ENCODE measurements at places on chromosomes 16 and 17.

DNA sequence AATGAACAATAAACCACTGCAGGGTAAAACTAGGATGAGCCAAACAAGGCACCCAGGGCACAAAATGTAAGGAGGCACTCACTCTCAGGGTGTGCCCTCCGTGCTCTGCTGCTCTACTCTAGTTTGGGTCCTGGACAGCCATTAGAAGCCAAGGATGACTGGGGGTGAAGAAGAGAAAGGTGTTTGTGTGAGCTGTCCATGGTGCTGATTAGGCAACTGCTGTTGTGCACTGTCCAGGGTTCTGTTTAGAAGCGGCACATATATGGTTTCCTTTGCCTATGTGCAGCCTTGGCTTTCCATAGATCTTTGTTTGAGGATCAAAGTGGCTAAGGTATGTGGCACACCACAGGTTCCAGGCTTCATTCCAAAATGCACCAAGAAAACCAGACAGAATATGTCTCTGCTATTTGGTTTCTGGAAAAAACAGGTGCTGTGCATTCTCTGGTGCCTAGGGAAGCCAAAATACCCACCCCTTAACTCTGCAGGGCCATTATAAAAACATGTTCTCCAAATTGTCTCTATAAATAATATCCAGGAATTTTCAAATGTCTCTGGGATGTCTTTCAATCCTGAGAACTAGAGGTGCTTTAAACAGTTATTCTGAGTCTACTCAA lies 123.5 kb downstream of the CBLN1 start:
- DNase-seq, result no peak

DNA sequence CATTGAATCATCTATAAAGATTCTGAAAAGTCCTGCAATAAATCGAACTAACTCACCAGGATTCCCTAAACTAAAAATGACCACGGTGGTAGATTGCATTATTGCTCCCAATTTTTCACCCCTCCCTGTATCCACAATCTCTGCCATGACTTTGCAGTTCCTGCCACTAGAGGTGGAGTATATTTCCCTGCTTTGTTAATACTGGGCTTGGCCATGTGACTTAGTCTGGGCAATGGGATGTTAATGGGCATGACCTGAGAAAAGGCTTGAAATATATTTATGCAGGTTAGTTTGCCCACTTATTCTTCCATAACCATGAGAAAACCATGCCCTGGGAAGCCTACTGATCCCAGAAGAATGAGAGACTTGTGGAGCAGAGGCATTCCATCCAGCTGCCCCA lies 59.1 kb downstream of the NOG start:
- no peak for DNase-seq

- DNase-seq, result no peak
Measured at GRCh38 chr16:88976366-88977017, 515 bp downstream of the CBFA2T3 start.

DNA sequence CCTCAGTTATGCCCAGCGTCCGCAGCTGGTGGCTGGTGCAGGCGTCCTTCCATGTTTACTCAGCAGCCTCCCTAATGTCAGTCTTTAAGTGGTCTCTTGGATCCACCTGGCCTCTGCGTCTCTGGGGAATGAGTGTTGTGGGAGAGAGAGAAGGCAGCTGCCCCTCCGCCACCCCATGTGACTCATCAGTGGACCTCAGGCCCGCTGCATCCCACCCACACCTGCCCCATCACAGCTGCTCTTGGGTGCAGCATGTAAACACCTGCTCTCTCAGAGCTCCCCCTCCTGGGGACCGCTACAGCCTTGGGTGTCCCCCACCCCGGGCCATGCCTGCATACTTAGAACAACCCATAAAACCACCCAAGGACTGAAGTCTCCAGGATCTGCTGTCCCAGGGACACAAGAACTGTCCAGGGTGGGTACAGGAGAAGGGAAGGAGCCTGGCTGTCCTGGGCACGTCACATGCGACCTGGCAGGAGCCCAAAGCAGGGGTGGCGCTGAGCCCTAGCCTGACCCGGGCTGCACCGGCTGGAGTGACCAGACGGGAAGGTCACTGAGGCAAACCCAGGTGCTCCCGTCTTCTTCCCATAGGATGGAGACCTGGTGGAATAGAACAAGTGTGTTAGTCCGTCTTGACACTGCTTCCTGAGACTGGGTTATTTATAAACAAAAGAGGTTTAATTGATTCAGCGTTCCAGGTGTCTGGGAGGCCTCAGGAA lies 4.2 kb downstream of the C16orf90 start:
- no peak for DNase-seq

DNA sequence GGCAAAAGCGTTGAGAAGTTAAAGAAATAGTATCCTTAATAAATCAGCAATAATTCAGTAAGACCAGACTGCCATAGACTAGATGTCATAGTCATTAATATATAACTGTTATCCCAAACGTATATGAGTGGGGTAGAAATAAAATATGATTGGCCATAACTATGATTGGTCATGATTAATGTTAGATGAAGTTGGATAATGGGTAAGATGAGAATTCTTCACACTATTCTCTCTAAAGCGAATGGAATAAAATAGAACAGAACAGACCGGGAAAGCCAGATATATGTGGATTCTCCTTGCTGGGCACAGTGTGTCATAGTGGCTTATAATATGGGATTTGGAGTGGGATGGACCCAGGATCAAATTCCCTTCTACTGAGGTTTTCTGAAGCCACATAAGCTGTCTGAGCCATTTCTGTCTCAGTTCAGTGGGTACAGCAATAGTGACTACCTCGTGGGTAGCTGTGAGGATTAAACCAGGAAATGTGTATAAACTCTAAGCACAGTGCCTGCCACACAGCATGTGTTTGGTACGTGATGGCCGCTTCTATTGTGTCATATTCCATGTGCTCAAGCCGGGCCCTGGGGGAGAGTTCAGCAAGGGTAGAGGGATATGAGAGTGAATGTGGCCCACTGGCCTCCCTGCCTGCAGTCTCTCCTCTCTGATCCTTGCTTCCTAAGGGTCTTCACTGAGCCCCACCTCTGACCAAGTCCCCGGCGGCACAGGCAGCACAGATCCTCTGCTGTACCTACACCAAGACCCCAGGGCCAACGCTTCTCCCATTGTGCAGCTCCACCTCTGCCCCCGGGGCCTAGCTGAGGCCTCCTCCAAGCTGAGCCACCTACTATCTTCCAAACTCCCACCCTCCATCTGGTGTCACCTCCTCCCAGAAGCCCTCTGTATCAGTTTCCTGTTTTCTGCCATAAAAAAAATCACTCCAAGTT lies 3.7 kb downstream of the CETP start:
- no peak for DNase-seq

DNA sequence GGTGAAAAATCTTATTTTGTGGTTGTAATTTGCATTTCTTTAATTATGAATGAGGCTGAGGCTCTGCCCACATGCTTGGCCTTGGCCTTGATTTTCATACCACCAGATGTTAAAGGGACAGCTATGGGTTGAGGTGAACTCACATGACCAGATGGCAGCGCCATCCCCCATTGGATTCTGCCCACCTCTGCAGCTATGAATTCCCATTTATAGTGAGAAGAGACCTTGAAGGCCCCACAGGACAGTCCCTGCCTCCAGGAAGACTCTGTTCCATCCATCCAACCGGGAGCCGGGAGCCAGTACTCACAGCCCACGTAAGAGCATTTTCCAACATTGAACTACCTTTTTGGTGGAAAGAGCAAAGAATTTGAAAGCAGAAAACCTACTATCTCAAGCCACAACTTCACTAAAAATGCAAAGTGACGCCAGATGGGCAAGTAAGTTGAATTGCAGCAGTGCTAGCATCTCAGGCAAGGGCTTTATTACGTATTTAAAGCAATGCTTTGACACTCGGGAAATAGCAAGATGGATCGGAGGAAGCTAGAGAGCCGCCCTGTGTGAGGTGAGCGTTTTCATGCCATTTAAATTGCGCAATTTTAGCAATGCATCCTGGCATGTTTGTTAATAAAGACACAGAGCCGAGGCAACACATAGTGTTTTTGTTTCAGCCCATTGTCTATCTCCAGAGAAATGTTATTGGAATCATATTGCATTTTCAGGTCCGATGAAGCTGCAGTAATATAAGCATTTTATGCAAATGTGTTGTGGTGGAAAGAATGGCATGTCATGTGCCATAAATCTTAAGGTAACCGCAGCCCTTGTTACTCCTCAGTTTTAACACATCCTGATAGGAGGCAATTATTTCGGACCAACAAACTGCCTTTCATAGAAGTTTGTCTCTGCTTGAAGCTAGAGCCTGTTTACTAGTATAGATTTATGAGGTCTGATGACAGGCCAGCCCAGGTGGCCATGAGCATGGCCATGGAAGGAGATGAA lies 273.4 kb upstream of the TNRC6C start:
- DNase-seq, result no peak

DNA sequence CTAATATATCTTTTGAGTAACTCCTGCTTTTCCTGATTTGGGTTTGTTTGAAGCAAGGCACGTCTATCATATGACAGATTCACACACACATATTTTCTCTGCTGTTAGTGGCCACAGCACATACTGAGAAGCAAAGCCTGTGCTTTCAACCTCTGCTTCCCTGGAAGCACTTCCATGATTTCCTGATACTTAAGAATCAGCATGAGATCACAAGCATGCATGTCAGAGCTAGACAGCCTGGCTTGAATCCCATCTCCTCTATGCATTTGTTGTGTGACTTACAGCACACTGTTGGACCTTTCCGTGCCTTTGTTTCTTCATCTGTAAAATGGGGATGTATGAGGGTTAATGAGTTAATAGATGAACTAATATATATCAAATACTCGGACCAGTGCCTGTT lies 151.1 kb upstream of the NOL11 start:
- DNase-seq, result no peak

DNA sequence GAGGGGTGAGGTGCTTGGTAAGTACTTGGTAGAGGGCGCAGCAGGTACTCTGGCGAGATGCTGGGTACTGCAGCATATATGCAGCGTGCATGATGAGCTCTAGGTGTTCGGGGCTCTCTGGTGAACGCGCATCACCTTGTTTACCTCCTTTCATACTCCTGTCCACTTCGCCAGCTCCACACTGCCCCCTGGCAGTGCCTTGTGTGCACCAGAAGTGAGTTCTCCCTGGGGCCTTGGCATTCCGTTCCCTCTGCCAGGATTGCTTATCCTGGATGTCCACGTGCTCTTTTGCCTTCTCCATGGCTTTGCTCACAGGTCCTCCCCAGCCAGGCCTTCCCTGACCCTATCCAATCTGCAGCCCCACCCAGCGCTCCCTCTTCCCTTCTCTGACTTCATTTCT lies 154.2 kb downstream of the MRM1 start:
- no peak for DNase-seq

GRCh38 chr17:33964344-33964979 lies 290.6 kb upstream of the CCL2 start:
- DNase-seq, result peak; percentile 38

DNA sequence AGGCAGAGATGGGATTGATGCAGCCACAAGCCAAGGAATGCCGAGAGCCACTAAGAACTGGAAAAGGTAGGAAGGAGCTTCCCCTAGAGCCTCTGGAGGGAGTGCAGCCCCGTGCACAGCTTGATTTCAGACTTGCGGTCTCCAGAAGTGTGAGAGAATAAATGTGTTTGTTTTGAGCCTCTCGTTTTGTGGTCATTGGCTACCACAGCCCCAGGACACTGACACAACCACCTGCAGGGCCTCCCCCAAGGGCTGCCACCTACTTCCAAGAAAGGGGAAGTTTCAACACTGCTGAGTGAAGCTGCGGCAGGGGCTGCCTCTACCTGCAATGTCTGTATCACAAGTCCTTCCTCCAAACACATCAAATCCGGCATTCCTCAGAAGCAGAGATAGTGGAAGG lies 346.9 kb downstream of the C16orf95 start:
- DNase-seq, result no peak

GRCh38 chr17:34347063-34347462 lies 9.2 kb upstream of the CCL13 start:
- DNase-seq, result no peak

DNA sequence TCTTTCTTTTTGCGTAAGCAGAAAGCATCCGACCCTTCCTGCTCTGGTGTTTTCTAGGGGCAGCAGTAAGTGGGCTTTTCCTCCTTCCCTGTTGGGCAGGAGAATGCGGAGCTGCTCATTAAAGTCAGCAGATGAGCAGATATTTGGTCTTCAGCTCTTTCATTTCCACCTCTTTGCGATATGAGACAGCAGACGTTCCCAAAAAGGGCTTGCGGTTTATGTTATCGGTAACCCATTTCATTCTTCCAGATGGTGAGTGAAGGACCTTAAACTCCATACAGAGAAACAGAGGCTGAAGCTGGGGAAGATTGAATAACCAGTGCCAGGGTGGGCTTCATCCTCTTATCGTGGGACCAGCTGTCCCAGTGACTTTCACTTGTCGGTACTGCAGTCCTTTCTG lies 40.7 kb downstream of the KSR1 start:
- no peak for DNase-seq

GRCh38 chr17:48378238-48378637 lies 51.8 kb downstream of the SKAP1 start:
- no peak for DNase-seq

GRCh38 chr17:81481073-81481799 lies 31.4 kb downstream of the ACTG1 start:
- DNase-seq, result peak; percentile 44

GRCh38 chr17:79552405-79552804 lies 58.4 kb downstream of the RBFOX3 start:
- DNase-seq, result no peak

DNA sequence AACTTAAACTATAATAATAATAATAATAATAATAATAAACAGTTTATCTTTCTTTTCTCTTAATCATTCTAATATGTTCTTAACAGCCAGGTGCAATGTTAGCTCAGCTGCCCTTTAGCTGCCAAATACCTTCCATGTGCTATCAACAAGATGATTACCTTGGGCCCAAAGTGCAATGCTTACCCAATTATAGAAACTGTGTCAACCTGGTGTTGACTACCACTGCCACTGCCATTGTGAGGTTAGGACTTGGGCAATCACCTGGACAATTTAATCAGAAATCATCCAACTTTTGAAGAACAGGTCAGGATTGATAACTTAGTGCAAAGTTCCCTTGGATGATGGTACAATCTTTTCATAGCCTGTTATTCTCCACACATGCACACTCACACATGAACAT lies 371.8 kb upstream of the SALL1 start:
- DNase-seq, result no peak

Data from CD4-positive, alpha-beta T cell treated with Interleukin-4 for 4 hours (primary cell).